ENCODE measurements at places on chromosomes 16 and 17.

DNA sequence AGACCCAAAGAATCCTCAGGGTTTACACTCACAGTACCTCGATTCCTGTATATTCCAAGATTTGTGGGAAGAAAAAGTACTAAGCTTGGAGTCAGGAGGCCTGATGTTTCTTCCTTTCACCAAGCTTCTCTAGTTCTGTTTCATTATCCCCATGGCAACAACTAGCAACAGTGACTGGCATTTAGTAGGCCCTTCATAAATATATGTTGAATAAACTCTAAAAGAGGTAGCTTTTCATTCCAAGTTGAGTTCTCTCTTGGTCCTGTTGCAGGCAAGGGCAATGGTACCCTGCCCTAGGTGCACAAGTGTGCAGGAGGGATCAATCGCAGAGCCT lies 527 bp upstream of the UBE2Z start:
- DNase-seq: no peak

DNA sequence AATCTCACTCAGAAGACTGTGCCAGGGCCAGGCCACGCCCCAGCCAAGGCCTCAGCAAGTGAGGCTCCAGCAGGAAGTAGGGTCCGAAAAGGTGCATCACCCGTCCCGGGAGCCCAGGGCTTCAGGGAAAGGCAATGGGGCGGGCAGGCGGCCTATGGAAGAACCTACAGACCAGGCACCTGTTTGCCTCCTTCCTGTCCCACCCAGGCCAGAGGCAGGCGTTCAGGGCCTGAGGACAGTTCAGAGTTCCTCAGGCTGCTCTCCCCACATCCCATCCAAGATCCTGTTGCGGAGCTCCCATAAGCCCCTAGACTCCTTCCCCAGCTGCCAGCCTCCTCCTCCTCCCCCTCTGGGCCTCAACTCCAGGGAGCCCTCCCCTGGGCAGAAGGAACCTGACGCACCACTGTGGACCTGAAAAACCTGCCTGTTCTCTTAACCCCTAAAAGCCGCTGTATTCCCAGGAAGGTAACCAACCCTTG lies 2.3 kb downstream of the CLUH start:
- DNase-seq: no peak

DNA sequence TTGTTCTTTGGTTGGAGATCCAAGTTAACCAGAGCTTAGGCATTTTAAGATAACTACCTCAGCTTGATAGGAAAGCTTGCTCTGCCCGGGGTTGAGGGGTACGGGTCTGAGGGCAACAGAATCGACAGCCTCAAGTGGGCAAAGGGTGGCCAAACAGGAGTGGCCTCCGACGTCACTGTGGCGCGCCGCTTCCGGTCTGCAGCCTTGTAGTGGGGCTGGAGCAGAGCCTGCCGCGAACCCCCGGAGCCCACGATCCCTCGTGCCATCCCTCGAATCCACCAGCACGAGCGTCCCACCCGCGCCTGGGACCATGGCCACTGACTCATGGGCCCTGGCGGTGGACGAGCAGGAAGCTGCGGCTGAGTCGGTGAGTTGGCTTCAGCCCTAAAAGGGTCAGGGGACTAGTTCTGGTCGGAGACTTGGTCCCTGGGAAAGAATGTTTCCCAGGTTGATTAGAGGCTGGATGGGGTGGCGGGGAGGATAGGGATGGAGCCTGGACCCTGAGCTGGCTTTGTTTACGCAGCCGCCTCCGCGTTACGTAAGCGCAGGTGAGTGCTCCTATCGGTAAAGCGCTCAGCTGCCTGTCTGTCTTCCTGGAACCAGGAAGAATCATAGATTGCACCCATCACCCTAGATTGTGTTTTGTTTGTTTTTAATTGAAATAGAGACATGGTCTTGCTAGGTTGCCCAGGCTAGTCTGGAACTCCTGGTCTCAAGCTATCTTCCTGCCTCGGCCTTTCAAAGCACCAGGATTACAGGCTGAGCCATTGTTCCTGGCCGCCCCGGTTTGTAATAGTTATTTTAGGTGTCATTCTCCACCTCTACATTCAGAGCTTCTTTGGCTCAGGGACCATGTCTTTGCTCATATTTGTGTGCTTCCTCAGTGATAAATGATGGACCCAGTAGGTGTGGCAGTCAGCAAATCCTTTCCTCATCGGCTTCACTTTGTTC lies at the start of gene DDX19B:
DDX19B (plus strand) TSS at position 199 of the 951 bp plus-strand sequence; CDS start at position 311, 112 bp downstream.
- peak; percentile 86 for DNase-seq

DNA sequence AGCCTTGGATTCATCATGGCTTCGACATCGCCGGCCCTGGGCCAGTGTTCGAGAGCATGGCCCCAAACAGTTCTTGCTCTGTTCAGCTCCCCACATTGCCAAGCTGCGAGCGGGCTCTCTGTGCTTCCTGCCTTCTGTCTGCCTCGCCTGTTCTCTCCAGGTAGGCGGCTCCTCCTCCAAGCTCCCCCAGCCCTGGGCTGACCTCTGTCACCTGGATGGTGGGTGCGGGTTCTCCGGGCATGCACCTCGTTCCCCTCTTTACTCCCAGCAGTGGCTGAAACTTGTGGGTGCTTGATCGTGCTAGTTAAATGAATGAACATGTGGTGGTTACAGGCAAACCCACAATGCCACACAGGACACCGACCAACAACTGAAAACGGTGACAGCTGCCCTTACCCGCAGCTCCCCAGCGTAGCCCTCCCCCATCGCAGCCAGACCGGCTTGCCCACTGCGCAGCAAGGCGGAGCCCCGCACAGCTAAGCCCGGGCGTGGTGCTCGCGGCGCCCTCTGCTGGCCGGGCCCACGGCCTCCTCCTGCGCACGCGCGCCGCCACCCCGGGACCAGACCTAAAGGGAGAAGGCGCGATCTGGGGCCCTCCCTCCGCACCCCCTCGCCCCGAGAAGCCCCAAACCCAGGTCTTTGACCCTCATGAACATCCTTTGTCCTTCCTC lies 23.0 kb upstream of the EIF1 start:
- peak; percentile 94 for DNase-seq

- no peak for DNase-seq
Observed at GRCh38 chr16:55747785-55748184, 85.1 kb downstream of the CES1 start.

DNA sequence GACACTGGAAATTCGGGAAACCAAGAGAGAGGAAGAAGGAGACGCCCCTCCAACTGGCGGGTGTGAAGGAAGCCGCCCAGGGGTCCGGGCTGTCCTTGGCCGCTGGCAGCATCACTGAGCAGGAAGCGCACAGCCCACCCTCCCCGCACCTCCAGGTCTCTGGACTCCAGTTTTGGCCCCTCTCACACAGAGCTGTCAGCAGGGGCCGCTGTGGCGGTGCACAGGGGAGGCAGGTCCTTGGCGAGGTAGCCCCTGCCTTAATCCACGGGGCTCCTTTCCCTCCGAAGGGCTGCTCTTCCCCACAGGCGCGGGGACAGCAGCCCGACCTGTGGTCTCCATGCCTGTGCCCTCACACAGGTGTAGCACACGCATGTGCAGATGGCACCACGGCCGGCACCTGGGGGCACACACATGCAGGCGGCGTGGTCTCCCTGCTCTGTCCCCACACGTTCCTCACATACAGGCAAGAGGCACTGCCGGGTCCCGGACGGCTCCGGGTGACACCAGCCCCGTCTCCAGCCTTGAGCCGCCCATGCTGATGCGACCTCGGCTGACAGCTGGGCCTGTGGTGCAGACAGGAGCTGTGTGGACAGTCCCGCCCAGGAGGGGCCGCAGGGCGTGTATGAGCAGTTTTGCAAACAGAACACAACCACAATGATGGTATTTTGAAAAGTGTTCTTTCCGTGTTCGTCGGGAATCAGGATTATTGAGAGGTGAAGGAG lies 26.6 kb upstream of the CHMP6 start:
- DNase-seq: no peak

- peak; percentile 45 for DNase-seq
Observed at GRCh38 chr17:8125947-8126490, 2.1 kb upstream of the HES7 start.

GRCh38 chr16:57530104-57530521 lies 6.3 kb downstream of the CCDC102A start:
- DNase-seq: no peak

GRCh38 chr16:88754912-88755744 lies 29.9 kb downstream of the PIEZO1 start:
- peak; percentile 46 for DNase-seq

GRCh38 chr17:79646721-79647455 lies 36.0 kb upstream of the RBFOX3 start:
- DNase-seq: no peak

GRCh38 chr17:61635913-61636432 lies 45.0 kb upstream of the NACA2 start:
- no peak for DNase-seq
